Right lobe of liver (tissue), 6 donors: ENCODE measurements at places on chromosomes 2 and 18.

- DNase-seq: no peak
These were observed 273.7 kb downstream of the TWIST2 start for GRCh38 chr2:239121600-239122012.

- DNase-seq: no peak
These were observed 95.3 kb downstream of the EIPR1 start for GRCh38 chr2:3282056-3282998.

DNA sequence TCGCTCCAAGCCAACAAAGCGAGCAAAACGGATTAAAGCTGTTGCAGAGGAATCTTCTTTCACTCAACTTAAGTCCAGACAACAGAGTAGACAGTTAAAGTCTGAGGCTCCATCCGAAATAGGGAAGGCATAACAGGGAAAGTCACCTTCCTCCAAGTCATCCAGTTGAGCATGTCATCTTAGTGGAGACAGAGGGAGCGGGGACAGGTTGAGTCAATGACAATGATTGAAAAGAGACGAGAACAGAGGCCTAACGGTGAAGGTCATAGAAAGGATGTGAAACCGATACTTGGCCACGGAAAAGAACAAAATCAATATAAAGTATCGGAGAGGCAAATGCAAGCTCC lies 455 bp downstream of the C18orf32 start:
- DNase-seq: no peak

DNA sequence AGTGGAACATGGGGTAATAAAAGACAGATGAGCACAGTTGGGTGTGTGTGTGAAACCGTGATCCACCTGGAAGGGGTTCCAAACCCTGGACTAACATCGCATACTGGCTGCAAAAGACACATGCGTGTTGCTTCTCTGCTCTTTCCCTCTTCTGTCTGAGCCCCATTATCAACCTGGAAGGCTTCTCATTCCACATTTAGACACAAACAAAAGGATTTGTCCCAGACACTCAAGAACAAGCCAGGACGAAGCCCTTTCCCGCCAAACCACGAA lies 7.0 kb upstream of the SP9 start:
- DNase-seq: no peak

DNA sequence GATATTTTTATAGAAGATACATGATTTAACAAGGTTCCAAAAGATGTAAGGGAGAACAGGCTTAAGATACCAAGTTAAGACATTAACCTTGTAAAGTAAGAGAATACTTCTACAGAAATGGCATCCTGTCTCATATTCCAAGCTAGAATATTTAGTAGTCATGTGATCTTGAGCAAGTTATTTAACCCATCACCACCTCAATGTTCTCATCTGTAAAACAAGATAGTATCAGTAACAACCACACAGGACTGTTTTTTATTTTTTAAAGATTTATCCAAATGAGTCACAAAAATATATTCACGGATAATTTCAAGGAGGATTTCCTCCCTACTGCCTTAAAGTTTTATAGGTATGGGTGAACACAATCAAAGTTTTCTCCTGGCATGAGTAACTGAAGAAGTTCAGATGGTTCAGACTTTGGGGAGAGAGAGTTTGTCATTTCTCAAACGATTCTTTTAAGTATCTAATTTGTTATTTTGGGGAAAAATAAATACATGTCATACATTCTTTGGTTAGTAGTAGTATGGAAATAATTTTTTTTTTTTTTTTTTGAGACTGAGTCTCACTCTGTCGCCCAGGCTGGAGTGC lies 25.9 kb downstream of the ROCK1 start:
- DNase-seq: no peak

- no peak for DNase-seq
These were observed 93.5 kb downstream of the TTC27 start for GRCh38 chr2:32721376-32721775.

- DNase-seq: peak; percentile 86
These were observed 214.9 kb downstream of the ALPK2 start for GRCh38 chr18:58413667-58414628.

- no peak for DNase-seq
These were observed 243.3 kb downstream of the LOXHD1 start for GRCh38 chr18:46413684-46414083.

DNA sequence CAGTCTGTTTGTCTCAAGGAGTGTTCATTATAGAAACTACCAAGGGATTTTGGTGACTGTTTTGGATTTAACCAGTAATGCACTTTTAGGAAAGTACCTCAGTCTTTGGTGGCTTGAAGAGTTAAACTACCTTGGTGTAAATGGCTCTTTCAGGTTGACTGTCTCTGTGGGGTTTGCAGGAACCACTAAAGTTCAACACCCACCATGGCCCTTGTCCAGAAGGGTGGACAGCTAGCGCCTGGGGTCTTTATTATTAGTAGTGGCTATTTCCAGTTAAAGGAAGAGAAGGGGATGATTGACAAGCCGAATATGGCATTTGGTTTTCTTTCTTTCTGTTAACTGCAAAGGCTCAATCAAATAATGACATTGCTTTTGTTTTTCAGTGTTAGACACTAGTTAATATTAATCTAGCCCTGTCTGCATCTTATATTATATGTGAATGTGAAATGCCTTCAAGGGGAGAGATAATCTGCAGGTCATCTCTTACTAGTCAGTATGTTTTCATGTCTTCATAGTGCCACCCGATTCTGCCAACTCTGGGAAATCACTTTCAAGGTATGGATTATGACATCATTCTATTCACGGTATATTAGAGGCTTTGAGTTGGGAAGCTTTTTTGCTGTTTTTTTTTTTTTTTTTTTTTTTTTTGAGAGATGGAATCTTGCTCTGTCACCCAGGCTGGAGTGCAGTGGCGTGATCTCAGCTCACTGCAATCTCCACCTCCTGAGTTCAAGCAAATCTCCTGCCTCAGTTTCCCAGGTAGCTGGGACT lies 56.4 kb downstream of the MAP4K4 start:
- no peak for DNase-seq

DNA sequence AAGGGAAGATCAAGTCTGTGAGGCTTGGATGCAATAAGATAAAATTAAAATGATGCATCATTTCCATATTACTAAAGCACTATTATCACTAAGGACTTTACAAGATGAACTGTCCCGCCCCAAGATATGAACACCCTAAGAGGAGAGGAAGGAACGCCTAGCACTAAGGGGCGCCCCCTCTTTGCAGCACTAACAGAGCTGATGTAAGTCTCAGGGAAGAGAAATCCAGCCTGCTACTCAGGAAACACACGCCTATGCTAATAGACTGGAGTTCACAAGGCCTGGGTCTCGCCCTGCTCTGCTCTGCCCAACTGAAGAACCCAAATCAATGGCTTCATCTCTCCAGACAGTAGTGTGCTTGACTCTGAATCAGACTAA lies 6.1 kb downstream of the INO80C start:
- no peak for DNase-seq

GRCh38 chr2:144607891-144608521 lies 88.1 kb upstream of the ZEB2 start:
- no peak for DNase-seq

DNA sequence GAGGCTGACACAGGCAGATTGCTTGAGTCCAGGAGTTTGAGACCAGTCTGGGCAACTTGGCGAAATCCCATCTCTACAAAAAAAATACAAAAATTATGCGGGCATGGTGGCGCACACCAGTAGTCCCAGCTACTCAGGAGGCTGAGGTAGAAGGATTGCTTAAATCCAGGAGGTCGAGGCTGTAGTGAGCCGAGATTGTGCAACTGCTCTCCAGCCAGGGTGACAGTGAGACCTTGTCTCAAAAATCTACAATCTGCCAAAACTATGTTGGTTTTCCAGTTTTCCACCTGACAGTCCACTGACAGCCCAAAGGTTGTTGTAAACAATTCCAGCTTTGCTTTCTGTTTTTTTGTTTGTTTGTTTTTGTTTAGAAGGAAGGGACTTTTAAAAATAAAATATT lies 51.3 kb downstream of the KCMF1 start:
- DNase-seq: no peak

- no peak for DNase-seq
These were observed 1312.5 kb downstream of the DSC3 start for GRCh38 chr18:29730073-29730472.

- DNase-seq: no peak
These were observed 186.1 kb downstream of the ZFP36L2 start for GRCh38 chr2:43040084-43040854.

- DNase-seq: no peak
These were observed 31.3 kb downstream of the POU3F3 start for GRCh38 chr2:104885119-104885782.

- no peak for DNase-seq
These were observed 173.0 kb upstream of the REV1 start for GRCh38 chr2:99662761-99663341.

- no peak for DNase-seq
These were observed 256.8 kb upstream of the ZEB2 start for GRCh38 chr2:144776766-144777165.

DNA sequence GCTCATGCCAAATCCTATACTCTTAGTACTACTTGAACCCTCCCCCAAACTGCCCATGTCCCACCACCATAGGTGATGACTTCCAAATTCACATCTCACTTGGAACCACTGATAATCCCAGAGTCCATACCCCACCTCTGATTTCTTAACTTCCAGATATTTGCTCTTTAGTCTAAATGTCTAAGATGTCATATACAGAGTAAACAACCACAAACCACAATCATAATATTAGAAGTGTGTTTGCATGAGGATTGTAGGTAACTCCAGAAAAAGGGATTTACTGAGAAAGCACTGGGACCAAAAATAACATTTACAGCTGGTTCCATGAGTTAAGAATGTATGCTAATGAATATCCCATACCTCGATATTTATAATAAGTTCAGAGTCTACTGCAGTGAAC lies 146.2 kb downstream of the ZNF385B start:
- DNase-seq: no peak

- no peak for DNase-seq
These were observed 340.6 kb downstream of the NYAP2 start for GRCh38 chr2:225740086-225740485.
